Stimulated activated CD4-positive, alpha-beta T cell treated with anti-CD3 and anti-CD28 coated beads, Interleukin-15, amount 100 ng/mL, for 1 hour (primary cell): ENCODE measurements at places on chromosomes 6 and 20.

DNA sequence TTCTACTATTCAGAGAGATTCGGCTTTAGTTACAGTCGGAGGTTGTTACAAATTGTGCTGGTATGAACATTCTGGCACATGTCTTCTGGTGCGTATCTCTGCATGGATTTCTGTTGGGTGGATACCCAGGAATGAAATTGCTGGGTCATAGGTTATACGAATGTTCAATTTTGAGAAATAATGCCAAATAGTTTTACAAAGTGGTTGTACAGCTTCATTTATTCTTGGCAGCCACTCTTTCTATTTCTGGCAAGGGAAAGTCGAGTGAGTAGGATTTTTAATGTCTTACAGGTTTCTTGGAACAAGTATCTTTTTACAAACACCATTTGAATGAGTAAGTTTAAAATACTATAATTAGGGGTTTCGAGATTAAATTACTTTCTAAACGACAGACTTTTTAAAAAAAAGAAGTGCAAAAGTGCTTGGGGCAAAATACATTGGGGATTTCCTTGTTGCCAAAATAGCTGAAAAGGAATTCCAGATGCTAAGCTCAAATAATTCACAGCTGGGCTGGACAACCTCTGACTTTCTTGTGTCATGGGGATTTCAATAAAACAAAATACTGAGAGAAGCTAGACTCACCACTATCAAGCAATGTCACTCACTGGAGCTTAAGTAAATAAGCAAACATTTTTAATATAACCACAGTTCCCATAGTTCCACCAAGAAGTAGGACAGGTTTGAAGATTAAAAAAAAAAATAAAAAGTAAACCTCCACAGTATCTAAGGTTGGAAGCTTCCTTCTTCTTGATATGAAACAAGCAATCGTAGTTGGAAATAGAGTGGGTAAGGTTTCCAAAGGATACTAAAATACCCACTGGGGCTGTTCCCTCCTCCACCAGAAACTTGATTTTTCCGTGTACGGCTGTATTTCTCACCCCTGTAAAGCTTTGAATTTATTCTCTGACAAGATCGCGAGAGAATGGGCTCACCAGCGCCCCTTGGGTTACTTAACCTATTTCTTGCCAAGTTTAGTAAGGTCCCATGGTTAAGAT lies 21.6 kb upstream of the GFOD1 start:
- no peak for DNase-seq

- DNase-seq: no peak
Measured at GRCh38 chr20:51306081-51306480, 236.4 kb downstream of the NFATC2 start.

DNA sequence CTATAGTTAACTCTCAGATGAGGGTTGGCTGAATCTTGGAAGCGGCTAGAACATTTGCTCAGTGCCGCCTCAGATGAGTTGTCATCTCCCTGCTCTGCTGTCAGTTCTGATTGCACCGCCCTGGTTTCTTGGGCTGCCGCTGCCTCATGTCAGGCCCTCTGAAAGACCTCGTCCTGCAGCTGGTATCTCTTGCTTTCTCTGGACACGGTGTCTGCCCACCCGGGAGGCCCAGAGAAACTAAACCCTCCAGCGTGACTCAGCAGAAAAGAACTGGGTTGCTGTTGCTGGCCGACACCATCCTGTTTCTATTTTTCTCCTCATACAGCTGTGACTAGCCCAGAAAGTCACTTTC lies 355.4 kb downstream of the CD83 start:
- DNase-seq: no peak

GRCh38 chr20:15185322-15185721 lies 847.9 kb upstream of the FLRT3 start:
- DNase-seq: no peak

GRCh38 chr20:63004607-63005364 lies 2.0 kb downstream of the BHLHE23 start:
- no peak for DNase-seq

- no peak for DNase-seq
Measured at GRCh38 chr6:38599261-38599660, 40.5 kb downstream of the BTBD9 start.

- DNase-seq: no peak
Measured at GRCh38 chr20:36823121-36823520, 49.6 kb upstream of the DSN1 start.

GRCh38 chr20:29318871-29319461 lies 1938.5 kb upstream of the DEFB115 start:
- DNase-seq: no peak
